A549 treated with ZK216348 at 1 μM for 4 hours (cell line): ENCODE measurements at places on chromosomes 7 and 10. TPM values are rescaled to one million over a fixed set of nuclear protein-coding genes. Genes with fewer than 3 reads are reported as not detected.

The CALHM3 gene
- 0.27 to 0.55 TPM (median 0.32 TPM) in 5 replicates for total RNA-seq

The SH2D4B gene
- 0.04 TPM in 1 of 5 replicates, not detected in the others for total RNA-seq

The CHRM2 gene
- not detected in 5 replicates for total RNA-seq

The HECW1 gene
- total RNA-seq = 12.5 to 16.8 TPM (median 13.5 TPM) in 5 replicates

The CCDC3 gene
- total RNA-seq = 0.72 to 1.3 TPM (median 1.1 TPM) in 5 replicates

The PON3 gene
- total RNA-seq = 33.5 to 45.3 TPM (median 34.6 TPM) in 5 replicates

The ZNF273 gene
- total RNA-seq = 1.4 to 3.4 TPM (median 2.5 TPM) in 5 replicates

The DYNC1I1 gene
- not detected in 5 replicates for total RNA-seq

The PRXL2A gene
- 41.3 to 61.7 TPM (median 42.7 TPM) in 5 replicates for total RNA-seq

The LEP gene
- total RNA-seq = not detected in 5 replicates

The COL17A1 gene
- total RNA-seq = 1.6 to 2.2 TPM (median 1.9 TPM) in 5 replicates

The CLDN15 gene
- 6.5 to 14.6 TPM (median 12.5 TPM) in 5 replicates for total RNA-seq

The TNPO3 gene
- 41.8 to 47.3 TPM (median 43.4 TPM) in 5 replicates for total RNA-seq

The TYW1B gene
- 2.4 to 3.0 TPM (median 2.6 TPM) in 5 replicates for total RNA-seq

The POMZP3 gene
- 22.9 to 25.4 TPM (median 24.8 TPM) in 5 replicates for total RNA-seq

The SLC16A12 gene
- total RNA-seq = 0.09 to 0.27 TPM (median 0.19 TPM) in 5 replicates

The PODXL gene
- 31.3 to 59.3 TPM (median 41.8 TPM) in 5 replicates for total RNA-seq

The GARIN1A gene
- total RNA-seq = 0.52 to 1.2 TPM (median 0.75 TPM) in 5 replicates

The CH25H gene
- 0.15 TPM in 1 of 5 replicates, not detected in the others for total RNA-seq

The HTR5A gene
- total RNA-seq = not detected in 5 replicates

The PTN gene
- not detected in 5 replicates for total RNA-seq

The HOXA5 gene
- 3.2 to 7.3 TPM (median 5.8 TPM) in 5 replicates for total RNA-seq

The TLX1 gene
- not detected in 5 replicates for total RNA-seq

The ASIC3 gene
- total RNA-seq = 6.8 to 11.5 TPM (median 9.8 TPM) in 5 replicates

The CRPPA gene
- total RNA-seq = 0.25 to 0.98 TPM (median 0.62 TPM) in 5 replicates

The GIMAP1 gene
- total RNA-seq = not detected in 5 replicates

The STEAP4 gene
- not detected in 5 replicates for total RNA-seq

The MOGAT3 gene
- total RNA-seq = not detected in 5 replicates

The GNGT1 gene
- total RNA-seq = not detected in 5 replicates

The PLXNA4 gene
- total RNA-seq = 0.49 to 1.6 TPM (median 0.74 TPM) in 5 replicates

The TRIM50 gene
- total RNA-seq = not detected in 5 replicates

The BICC1 gene
- total RNA-seq = 14.9 to 23.2 TPM (median 20.5 TPM) in 5 replicates

The ADRB1 gene
- 0.70 to 1.4 TPM (median 1.2 TPM) in 5 replicates for total RNA-seq

The HABP2 gene
- 0.07 to 0.12 TPM (median 0.09 TPM) in 4 of 5 replicates, not detected in the other for total RNA-seq

The LRRN3 gene
- total RNA-seq = 0.04 TPM in 1 of 5 replicates, not detected in the others

The HMX3 gene
- 0.14 TPM in 1 of 5 replicates, not detected in the others for total RNA-seq

The NPC1L1 gene
- total RNA-seq = 0.06 to 0.14 TPM (median 0.08 TPM) in 5 replicates
